ENCODE measurements at places on chromosomes 1 and 21.

DNA sequence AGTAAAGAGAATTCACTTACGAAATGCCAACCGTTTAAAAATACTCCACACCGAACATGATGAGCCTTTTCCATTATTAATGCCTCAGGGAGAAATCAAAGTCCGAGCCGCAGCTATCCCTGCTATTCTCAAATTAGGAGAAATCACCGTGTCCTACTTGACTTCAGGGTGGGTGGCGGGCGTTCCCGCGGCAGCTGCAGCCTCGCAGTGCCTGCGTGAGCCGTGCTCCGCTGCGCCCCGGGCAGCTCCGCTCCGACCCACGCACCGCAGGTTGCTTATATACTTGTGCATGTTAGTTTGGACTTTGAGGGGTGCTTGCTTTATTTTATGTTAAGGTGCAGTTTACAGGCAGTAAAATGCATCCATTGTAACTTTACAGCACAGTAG is 35.6 kb upstream of the PCBP3 start:
- DNase-seq: no peak

DNA sequence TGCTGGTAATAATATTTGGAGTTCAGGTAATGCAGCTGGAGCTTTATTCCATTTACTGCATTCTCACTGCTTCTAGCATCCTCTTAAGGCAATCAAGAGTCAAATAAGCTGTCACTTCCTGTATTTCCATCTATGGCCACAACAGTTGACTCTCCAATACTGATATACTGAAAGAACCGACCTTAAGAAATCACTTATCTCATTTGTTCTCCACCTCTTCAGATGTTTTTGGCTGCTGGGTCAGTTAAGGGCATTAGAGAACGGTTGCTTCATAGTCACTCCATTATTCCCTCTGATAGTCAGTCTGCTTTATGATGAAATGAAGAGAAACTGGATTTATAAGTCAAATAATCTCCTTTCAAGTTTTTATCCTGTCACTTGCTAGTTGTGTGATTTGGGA is 14.2 kb upstream of the RGS4 start:
- no peak for DNase-seq

DNA sequence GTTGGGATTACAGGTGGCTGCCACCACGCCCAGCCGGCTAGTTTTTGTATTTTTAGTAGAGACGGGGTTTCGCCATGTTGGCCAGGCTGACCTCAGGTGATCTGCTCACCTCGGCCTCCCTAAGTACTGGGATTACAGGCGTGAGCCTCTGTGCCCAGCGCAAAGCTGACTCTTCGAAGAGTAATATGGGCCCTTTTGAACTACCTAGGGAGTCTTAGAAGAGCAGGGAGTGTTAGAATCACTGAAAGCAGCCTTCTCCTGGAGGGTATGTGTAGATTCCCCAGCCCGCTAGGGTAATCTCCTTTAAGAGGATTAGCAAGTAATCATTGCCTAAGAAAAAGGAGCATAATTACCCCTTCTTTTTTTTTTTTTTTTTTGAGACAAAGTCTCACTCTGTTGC is 6.5 kb upstream of the MAST2 start:
- DNase-seq: no peak

DNA sequence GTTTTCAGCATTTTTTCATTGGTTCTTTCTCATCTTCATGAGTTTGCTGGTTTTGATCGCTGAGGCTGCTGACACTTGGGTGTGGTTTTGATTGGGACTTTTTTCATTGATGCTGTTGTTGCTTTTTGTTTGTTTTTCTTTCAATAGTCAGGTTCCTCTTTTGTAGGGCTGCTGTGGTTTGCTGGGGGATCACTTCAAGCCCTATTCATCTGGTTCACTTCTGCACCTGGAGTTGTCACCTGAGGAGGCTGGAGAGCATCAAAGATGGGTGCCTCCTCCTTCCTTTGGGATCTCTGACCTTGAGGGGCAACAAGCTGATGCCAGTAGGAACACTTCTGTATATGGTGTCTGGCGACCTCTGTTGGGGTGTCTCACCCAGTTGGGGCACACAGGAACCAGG is 1279.9 kb upstream of the TMPRSS15 start:
- no peak for DNase-seq

- DNase-seq: no peak
Observed at GRCh38 chr21:45539046-45539795, 3.0 kb downstream of the SLC19A1 start.

Measured in stimulated activated CD4-positive, alpha-beta T cell treated with anti-CD3 and anti-CD28 coated beads, Interleukin-12 subunit alpha, Interleukin-12 subunit beta, amount 100 ng/mL, for 4 hours (primary cell).